ENCODE measurements at places on chromosomes 2 and 18.

- DNase-seq = no peak
Measured at GRCh38 chr2:145771525-145771924, 1251.6 kb upstream of the ZEB2 start.

DNA sequence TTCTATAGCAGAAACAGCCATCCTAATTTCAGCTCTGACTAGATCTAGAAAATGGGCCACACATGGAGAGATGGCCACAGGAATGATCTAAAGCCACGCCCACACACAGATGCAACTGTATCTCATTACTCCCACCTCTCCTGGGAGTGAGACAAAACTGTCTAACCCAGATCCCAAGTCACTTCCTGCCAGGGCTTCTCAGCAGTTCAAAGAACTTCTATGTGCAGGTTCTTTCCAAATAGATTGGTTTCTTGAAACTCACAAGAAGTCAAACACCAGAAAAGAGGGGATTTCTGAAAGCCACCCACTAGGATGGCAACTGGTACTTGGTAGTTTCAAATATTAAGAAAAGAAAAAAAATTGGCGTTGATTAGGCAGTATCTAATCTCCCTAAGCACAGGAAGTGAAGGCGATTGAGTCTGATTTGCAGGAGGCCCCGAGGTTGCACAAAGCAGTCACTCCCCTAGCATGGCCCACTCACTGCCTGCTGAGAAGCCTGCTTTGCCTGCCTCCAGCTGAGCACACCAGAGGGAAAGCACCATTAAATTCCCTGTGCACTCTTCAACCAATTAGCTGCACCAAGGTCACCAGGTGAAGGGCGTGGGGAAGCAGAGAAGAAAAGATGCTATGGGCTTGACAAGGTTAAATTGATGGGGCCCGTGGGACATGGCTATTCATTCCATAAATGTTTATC lies 51.1 kb downstream of the PAPOLG start:
- DNase-seq = no peak

- DNase-seq = no peak
Measured at GRCh38 chr2:150271952-150272802, 215.3 kb downstream of the RND3 start.

DNA sequence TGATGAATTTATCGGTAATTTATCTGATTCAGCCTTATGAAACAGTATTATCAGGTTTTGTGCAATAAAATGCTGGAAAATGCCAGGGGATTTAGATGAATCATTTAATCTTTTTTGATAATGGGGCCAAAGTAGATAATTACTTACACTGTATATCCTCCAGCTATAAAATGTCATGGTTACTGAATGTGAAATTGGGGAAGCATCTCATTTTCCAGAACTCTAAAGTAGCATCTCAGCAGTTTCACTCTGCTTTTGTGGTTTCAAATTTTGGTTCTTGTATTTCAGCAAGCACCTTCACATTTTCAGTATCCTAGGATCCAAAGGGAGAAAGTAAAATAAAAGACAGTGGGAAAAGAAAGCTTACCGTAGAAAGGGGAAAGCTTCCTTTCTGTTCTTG lies 12.8 kb downstream of the ANKRD62 start:
- no peak for DNase-seq

- DNase-seq = no peak
Measured at GRCh38 chr2:85862426-85862825, 26.4 kb downstream of the ST3GAL5 start.

- no peak for DNase-seq
Measured at GRCh38 chr2:70144443-70145143, 46.2 kb downstream of the C2orf42 start.

- DNase-seq = no peak
Measured at GRCh38 chr2:129803032-129803431, 176.4 kb upstream of the RAB6C start.

GRCh38 chr2:177204417-177204816 lies 8.2 kb upstream of the HNRNPA3 start:
- DNase-seq = no peak

GRCh38 chr2:144935736-144936135 lies 415.8 kb upstream of the ZEB2 start:
- DNase-seq = no peak

DNA sequence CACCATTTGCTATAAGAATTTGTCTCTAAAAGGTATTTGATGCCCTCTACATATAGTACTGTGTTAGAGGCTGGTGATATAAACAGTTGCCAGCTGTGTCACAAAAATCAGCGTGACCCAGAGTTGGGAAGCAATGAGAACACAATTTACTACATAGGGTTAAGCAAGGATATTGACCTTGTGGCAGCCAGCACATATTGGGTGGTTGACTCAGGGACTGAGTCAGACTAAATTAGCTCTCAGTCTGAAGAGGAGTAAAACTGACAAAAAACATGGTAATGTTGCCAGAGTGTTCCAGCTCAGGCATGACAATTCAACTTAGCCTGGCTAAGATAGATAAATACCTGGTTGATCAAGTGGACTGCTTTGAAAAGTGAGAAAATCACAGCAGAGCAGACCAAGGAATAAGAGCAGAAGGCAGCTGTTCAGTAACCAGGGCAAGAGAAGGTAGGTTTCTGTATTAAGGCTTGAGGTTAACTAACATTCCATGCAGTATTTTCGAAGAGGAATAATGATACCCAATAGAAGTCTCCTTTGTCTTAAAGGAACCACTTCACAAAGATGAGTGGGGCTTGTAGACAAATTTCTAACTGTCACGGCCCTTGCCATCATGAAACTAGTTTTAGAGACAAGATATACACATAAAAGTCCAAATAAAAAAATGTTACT lies 108.2 kb upstream of the ERBB4 start:
- DNase-seq = no peak

DNA sequence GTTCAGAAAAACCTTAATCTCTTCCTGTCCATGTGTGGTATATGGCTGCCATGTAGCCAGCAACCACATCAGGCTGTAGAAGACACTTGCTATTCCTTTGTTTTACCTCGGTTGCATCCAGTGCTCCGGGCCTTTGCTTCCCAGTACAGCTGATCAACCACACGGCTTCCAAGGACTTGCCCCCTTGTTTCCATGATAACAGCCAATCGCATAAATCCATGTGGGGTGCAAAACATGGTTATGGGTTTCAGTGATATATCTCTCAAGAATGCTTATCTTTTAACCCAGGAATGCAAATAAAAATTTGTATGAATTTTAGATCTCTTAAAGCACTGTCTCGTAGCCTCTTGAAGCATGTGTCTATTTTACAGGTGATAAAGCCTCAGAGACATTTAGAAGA lies 118.3 kb downstream of the MGAT5 start:
- no peak for DNase-seq

DNA sequence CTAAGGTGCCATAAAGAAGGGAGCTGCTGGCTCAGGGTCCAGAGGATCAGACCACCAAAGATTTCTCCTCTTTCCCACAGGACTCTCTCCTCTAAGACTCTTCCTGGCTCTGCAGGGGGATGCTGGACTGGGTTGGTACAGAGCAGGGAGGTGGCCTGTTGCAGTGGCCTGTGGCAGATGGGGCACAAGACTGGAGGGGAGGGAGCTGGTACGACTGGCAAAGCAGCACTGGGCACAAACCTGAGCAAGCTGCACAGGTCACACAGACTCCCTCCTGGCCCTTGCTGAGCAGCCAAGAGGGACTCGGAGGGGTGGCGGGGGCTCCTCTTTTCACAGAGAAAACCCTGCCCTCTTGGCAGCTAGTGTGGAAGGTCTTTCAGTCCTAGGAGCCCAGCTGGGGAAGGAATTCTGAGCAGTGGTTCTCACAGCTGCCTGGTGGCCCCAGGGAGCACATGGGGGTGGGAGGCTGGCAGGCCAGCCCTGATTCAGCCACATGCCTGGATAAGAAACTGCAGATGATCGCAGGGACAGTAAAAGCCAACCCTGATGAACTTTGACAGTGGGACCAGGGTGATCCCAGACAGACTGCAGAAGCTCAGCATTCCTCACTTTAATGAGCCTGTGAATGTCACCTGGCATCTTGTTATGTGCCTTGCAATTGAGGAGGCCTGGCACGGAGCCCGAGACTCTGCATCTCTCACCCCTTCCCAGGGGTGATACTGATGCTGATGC lies 32.5 kb upstream of the ACAA2 start:
- DNase-seq = no peak

DNA sequence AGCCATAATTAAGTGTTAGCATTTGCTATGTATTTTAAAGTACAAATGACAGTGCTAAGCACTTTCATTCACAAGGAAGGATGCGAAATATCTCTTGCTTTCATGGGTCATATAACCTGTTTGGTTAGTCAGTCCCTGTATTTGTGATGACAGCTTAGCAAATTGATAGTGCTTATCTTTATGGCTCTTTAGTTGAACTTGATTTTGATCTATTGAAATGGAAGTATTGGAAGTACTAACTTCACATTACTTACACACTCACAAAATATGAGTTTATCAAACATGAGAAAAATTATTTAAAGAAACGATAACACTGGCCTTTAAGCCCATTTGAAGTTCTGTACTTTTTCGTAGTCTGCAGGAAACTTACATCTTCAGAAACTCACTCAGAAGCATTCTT lies 97.4 kb upstream of the NEUROD1 start:
- DNase-seq = no peak

GRCh38 chr2:185475914-185476313 lies 262.7 kb upstream of the FSIP2 start:
- no peak for DNase-seq

DNA sequence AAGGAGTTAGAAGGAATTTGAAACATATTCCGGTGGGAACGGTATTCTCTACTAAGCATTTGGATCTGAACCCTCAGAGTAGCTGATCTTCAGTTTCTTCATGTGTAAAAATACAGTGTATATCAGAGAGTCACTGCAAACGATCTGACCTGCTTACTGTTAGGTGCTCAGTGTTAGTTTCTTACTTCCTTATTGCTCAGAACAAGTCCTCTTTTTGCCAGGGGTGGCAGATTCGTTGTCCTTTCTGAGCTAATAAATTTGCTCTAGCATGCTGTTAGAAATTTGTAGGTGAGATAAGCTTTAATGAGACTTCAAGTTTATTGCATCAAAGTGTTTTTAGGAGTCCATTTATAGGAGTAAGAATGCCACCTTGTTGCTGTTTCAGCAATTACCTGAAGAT lies 15.8 kb downstream of the PLEKHA3 start:
- no peak for DNase-seq

DNA sequence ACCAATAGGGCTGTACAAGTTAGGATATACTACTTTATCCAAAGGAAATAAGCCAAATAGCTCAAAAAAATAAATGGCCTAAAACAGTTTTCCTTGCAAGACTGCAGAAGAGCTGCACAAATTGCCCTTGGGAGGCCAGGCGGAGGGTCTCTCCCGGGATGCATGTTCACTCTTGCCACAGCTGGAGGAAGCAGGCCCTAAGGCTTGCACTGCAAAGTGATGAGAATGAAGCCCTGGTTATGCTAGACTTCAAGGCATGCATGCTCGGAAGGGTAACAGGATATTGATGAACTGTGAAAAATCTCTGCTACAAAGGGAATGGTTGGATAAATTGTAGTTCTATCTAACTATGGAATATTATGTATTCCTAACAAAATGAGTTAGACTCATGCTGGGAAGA lies 27.5 kb upstream of the LDLRAD4 start:
- no peak for DNase-seq

- no peak for DNase-seq
Measured at GRCh38 chr2:42009657-42010580, 37.9 kb upstream of the PKDCC start.

DNA sequence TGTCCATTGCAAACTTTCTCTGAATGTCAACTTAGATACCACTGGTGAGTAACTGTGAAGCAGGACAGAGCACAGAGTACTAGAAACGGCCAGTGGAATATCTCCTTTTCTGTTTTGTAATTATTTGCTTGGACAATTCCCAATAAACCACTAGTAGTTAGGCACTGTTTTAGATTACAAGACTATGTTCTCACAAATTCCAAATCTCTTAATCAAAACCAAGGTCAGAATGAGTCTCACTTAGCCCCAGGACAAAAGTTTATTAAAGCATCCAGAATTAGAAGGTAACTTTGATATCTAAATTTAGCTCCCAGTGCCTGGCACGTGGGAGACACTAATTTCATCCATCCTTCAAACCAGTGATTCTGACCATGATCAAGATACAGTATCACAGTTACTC lies 89.0 kb downstream of the ZNF521 start:
- DNase-seq = no peak

GRCh38 chr2:108823286-108823685 lies 36.7 kb downstream of the CCDC138 start:
- DNase-seq = no peak

DNA sequence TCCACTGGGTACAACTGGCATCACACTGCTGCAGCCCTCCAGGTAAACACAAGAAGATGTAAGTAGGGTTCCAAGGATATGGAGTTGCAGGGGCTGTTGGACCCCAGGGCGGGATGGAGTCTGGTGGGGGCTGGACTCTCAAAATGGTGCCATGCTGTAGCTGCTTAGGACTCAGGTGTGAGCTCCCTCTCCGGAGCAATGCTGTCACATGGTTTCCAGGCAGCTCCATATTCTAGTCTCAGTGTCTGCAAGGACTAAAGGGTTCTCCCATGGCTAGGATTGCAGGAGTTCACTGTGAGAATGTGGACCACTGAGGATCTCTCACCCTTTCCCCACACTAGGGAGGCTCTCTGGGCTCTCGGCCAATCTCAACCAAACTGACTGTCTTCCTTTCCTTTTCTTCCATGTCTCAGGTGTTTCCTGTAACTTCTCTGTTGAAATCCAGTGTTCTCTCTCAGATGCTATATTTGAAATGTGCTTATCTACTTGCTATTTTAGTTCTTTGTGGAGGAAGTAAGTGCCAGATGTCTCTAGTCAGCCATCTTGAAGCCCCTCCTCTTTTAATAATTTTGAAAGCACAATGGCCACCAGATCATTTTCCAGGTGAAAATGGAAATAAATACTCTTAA lies 57.6 kb downstream of the CCNT2 start:
- DNase-seq = no peak

DNA sequence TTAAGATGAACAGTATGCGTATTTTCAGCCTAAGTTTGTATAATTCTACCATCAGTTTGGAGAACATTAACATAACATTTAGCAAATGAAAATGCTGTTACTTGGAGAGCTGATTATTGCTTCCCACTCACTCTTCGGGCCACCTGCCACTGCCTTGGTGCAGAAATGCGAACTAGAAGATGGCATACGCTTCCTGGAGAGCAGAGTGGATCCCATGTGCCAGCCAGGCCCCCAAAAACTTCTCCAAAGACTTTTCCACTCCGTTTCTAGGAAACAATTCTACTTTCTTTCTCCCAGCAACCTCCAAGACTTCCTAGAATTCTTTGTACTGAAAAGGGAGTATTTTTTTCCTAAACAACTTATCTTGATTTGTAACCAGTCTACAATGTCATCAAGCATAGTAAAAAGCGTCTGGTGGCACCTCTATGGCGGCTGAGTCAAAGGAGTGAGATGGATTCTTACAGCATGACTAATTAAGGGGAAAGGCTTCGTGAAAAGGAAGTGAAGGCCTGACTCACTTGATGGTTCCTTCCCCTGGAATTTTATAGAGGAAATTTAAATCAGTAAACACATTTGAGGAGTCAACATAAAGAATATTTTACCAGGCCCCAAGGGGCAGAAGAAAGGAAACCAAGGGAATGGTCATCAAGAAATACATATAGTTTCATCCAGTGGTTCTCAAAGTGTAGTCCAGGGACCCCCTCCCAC lies 36.6 kb downstream of the FEZ2 start:
- DNase-seq = no peak
